Activated effector memory CD4-positive, alpha-beta T cell treated with Interleukin-2 at 50 U/mL for 16 hours (primary cell): ENCODE measurements at places on chromosomes 5 and 9.
A peak's percentile ranks its signal among the peaks of the same experiment; 100 is the strongest.

GRCh38 chr5:6686915-6687409 lies 26.3 kb upstream of the TENT4A start:
- DNase-seq, result no peak

- no peak for DNase-seq
Measured at GRCh38 chr5:156819967-156820581, 30.0 kb upstream of the PPP1R2B start.

DNA sequence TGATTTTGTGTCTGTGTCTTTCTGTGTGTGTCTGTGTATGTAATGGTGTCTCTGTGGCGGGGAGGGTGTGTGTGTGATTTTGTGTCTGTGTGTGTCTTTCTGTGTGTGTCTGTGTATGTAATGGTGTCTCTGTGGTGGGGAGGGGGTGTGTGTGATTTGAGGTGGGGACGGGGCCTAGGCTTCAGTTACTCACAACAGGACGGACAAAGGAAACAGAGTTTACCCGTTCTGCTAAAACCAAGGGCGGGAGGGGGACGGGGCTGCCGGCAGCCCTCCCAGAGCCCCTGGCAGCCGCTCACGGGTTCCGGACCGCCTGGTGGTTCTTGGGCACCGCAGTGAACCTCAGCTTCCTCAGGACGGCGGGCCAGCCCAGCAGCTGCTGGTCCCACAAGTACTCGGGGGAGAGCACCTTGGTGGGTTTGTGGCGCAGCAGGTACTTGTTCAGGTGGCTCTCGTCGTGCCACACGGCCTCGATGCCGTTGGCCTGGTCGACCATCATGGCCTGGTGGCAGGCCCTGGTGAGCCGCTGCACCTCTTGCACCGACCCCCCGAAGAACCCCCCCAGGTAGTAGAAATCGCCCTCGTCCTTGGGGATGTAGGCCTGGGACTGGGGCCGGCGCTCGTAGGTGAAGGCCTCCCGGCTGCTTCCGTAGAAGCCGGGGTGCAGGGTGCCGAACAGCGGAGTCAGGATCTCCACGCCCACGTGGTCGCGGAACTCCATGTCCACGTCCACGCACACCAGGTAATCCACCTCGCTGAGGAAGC lies 19.4 kb downstream of the ABO start:
- DNase-seq, result no peak

- DNase-seq, result no peak
Measured at GRCh38 chr5:171523781-171524180, 104.3 kb downstream of the FGF18 start.

DNA sequence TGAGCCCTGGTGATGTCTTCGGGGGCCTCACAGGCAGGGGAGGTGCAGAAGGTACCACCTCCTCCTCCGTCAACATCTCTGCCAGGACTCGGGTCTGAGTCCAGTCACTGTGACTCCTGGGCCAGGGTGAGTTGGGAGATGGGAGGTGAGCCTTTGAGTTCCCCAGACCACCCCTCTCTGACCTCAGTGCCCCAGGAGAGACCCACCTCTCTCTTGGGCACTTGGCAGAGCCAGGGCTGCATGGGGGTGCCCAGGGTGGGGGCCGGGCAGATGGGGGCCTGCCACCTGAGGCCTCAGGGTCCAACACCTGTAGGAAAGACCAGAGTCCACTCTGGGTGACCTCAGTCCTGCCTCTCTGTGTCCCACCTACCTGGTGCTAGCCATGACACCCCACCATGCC lies 6.8 kb downstream of the KIF12 start:
- no peak for DNase-seq

GRCh38 chr5:158304607-158305006 lies 445.7 kb upstream of the CLINT1 start:
- DNase-seq, result no peak

DNA sequence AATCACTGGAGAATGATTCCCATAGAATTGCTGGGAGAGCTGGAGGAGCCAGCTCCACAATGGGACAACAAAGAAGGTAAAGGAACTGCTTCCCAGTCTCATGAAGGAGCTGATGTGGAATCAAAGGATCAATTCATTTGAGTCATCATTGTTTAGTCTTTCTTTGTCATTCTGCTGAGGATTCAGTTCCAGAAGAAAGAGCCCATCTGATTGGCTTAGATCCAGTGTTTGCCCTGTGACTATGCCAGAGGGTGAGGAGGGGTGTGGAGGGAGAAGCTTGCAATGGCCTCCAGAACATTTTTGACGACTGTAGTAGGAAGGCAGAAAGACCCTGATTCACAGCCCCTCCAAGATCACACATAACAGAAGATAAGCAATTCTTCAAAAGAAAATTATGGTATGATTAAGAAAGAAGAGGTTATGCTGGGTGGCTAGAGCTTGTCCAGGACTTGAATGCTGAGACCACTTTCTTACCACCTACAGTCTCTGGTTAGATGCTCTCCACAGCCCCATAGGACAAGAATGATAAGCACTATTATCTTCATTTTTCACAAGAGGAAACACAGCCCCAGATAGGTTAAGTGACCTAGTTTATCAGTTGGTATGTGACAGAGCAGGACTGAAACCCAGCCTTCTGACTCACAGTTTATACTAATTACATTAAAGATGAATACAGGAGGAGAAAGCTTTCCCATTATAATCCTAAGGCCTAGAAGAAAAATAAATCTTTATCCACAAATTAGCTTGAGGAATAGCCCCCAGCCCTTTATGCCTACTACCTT lies 363.1 kb downstream of the PRELID2 start:
- DNase-seq, result no peak

- DNase-seq, result no peak
Measured at GRCh38 chr5:10734037-10734709, 26.9 kb downstream of the DAP start.

GRCh38 chr9:109424618-109425017 lies 73.5 kb downstream of the PTPN3 start:
- no peak for DNase-seq

GRCh38 chr5:93708442-93708841 lies 33.0 kb downstream of the POU5F2 start:
- no peak for DNase-seq

DNA sequence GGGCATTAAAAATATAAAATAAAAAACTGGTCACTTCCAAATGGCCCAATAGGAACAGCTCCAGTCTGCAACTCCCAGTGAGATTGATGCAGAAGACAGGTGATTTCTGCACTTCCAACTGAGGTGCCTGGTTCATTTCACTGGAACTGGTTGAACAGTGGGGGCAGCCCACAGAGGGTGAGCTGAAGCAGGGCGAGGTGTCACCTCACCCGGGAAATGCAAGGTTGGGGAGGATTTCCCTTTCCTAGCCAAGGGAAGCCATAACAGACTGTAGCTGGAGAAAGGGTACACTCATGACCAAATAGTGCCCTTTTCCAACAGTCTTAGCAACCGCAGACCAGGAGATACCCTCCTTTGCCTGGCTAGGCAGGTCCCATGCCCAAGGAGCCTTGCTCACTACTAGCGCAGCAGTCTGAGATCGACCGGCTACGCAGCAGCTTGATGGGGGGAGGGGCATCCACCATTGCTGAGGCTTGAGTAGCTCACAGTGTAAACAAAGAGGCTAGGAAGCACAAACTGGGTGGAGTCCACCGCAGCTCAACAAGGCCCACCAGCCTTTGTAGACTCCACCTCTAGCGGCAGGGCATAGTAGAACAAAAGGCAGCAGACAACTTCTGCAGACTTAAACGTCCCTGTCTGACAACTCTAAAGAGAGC lies 12.7 kb downstream of the RLN1 start:
- peak; percentile 32 for DNase-seq

DNA sequence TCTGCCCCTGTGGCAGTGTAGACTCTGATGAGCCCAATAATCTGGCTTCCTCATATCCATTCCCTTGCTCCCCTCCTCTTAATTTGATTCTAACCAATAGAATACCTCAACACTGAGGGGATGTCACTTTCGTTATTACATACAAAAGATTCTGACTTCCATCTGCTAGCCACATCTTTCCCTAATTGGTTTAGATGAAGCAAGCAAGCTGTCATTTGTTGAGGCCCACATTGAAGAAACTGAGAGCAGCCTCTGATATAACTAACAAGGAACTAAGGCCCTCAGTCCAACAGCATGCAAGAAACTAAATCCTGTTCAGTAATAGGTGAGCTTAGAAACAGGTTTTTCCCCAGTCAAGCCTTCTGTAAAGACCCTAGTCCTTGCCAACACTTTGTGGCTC lies 5.8 kb downstream of the ADAMTS6 start:
- DNase-seq, result no peak

GRCh38 chr9:119101048-119101447 lies 268.2 kb downstream of the BRINP1 start:
- no peak for DNase-seq

DNA sequence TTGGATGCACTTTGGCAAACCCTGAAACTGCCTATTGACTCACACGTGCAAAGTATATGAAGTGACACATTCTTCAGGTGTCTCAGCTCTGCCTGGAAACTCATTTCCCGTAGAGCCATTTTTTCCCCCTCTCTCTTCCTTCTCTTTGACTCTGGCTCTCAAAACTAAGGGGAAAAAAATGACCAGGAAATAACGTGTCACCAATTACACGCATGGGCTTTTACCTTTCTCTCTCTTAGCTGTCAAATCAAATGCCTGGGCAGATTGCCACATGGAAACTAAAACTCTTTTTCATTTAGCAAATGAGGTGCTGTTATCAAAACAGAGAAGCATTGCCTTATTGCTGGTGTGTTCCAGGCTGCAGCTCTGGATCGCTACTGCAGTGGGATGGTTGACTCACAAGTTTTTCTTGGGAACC lies 18.3 kb upstream of the IFNK start:
- no peak for DNase-seq

DNA sequence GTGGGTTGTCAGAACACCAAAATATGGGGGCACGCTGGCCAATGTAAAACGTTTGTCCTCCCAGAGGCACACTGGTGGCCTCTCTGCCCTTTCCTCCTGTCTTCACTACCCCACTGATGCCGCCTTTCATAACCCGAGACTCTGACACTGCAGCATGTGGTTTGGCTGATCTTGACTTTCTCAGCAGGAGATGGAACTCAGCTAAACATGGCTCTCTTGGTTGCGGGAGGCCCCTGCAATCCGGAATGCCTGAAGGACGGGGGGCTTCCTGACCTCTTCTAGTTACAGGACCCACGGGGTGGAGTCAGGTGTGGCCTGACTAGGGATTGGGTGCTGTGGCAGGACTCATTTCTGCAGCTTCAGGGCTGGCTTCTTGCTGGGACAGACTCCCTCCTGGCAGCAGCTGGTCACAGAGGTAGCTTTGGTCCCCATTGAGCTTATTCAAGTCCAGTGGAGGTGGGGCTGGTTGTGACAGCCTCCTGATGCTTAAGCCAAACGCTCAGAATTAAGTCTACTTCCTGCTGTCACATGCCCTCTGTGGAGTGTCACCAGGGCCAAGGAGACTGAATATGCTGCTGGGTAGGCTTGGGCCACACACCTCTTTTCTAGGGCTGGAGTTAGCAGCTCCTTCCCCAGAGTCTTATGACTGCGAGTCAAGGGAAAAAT lies 44.2 kb downstream of the NXNL2 start:
- no peak for DNase-seq
